ENCODE measurements at places on chromosomes 12 and 14. TPM values are rescaled to one million over a fixed set of nuclear protein-coding genes. Genes with fewer than 3 reads are reported as not detected.

- no peaks in the 10 kb centered on the region for H3K27me3 ChIP-seq
- H3K36me3 ChIP-seq, result peaks cover 20% of the 10 kb centered on the region
- peaks cover 12% of the 10 kb centered on the region for H3K4me1 ChIP-seq
- no peak for DNase-seq
Observed at GRCh38 chr12:50102131-50102531, 1.7 kb upstream of the GPD1 start.

Gene BCL2L14
- total RNA-seq, result 2.7 TPM

DNA sequence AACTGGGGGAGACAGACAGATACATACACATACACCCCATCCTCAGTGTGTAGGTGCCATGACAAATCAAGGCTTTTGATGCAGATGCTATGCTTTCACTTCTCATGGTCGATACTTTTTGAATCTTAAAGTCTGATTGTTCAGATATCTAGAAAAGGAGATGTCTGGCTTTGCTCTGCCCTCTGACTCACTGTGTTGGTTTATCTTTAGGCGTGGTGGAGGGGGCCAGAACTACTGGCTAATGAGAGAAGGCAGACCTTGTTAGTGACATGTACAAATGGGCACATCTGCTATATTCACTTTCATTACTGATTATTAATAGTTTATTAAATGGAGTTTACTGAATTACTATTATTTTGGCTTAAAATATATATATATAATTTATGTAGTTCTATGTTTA, 444.3 kb upstream of the RGS6 start:
- DNase-seq, result no peak
- no peak overlapping the region for H3K4me3 ChIP-seq
- no peaks in the 10 kb centered on the region for H3K36me3 ChIP-seq
- no peak overlapping the region for H3K27ac ChIP-seq
- H3K4me1 ChIP-seq, result peaks cover 9% of the 10 kb centered on the region

DNA sequence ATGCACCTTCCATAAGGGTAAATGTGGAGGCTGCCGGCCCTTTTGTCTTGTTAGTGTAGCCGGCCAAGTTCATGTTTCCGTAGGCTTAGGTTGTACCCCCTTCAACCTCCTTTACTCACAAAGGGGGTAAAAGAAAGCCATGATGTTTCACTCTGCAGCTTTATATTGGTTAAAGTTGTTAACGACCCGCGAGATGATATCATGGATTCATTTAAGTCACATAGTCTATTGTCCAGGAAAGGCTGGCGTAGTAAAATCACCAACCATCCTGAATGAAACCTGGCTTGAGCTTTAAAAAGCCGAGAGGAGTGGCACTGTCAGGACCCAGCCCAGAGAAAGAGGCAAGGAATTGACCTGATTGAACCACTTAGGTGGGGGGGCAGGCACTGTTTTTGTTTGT, 1.3 kb downstream of the UNG start:
- DNase-seq, result no peak
- no peaks in the 10 kb centered on the region for H3K27me3 ChIP-seq
- H3K27ac ChIP-seq, result peak overlapping the region; percentile 55
- peaks cover 4% of the 10 kb centered on the region for H3K4me1 ChIP-seq

- no peaks in the 10 kb centered on the region for H3K4me1 ChIP-seq
- no peaks in the 10 kb centered on the region for H3K27me3 ChIP-seq
- no peaks in the 10 kb centered on the region for H3K36me3 ChIP-seq
- H3K4me3 ChIP-seq, result no peak overlapping the region
Observed at GRCh38 chr14:35571598-35571997, 37.6 kb downstream of the INSM2 start.

DNA sequence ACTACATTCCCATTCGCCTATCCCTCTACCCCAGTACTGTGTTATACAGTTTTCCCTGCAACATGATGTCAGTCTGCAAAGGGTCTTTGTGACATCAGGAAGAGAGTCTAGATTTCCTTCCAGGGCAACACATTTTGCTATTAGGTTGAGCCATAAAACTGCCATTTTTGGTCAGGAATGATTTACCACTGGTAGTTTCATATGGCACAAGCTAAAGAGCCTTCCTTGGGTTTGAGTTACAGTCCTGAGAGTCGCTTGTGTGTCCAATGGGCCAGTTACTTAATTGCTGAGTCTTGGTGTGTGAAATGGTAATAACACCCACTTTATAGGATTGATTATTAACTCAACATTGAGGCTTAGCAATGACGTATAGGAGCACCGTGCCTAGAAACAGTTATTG, 22.6 kb upstream of the AMIGO2 start:
- H3K27ac ChIP-seq, result no peak overlapping the region
- no peak overlapping the region for H3K4me3 ChIP-seq
- no peaks in the 10 kb centered on the region for H3K4me1 ChIP-seq

DNA sequence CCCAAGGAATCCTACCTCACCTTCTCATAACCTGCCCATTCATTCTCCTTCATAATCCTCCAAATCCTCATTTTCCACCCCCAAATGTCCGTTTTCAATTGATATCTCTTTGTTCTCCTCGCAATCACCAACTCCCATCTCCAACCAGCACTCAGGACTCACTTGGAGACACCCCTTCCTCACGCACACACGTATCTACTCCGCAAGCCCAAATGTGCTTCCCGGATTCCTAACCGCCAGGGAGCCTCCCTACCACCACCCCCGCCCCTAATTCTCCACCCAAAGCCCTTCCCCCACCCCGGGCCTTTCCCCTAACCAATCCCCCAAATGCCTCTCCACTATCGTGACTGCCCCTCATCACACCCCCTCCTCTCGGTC, 304 bp downstream of the KCTD10 start:
- H3K4me3 ChIP-seq, result peak overlapping the region; percentile 96
- peak overlapping the region; percentile 98 for H3K27ac ChIP-seq
- no peaks in the 10 kb centered on the region for H3K27me3 ChIP-seq

GRCh38 chr12:102603021-102603420, 122.7 kb upstream of the IGF1 start:
- DNase-seq, result no peak
- no peaks in the 10 kb centered on the region for H3K27me3 ChIP-seq
- no peaks in the 10 kb centered on the region for H3K36me3 ChIP-seq
- no peak overlapping the region for H3K27ac ChIP-seq
- H3K4me1 ChIP-seq, result no peaks in the 10 kb centered on the region

DNA sequence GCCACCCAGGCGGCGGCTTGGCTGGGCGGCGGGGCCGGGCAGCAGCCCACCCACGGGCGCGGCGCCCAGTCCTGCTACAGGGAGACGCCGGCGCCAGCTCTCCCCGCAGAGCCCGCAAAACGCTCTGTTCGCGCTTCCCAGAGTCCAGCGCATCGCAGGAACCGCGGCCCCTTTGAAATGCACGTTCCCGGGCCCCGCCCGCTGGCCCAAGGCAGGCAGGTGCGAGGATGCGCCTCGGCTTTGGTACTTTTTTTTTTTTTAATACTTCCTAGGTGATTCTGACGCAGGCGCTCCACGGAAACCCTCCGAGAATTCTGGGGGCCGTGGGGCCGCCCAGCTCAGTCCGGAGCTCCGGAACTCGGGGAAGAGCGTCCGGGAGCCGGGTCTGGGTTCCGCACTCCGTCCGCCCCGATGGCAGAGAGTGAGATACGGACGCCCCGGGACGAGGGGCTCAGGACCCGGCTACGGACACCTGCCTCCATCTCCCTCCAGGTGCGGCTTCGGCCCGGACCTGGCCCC, 483 bp downstream of the POC1B start:
- peak; percentile 79 for DNase-seq
- H3K36me3 ChIP-seq, result no peaks in the 10 kb centered on the region
- H3K27ac ChIP-seq, result no peak overlapping the region
- H3K27me3 ChIP-seq, result no peaks in the 10 kb centered on the region
- H3K4me3 ChIP-seq, result peak overlapping the region; percentile 96

- H3K27me3 ChIP-seq, result no peaks in the 10 kb centered on the region
- no peak overlapping the region for H3K4me3 ChIP-seq
- peak; percentile 4 for DNase-seq
Observed at GRCh38 chr12:60173224-60174170, 577.7 kb downstream of the SLC16A7 start.

GRCh38 chr14:75430116-75430515, 2.3 kb downstream of the JDP2 start:
- H3K27ac ChIP-seq, result no peak overlapping the region
- peaks cover 6% of the 10 kb centered on the region for H3K36me3 ChIP-seq
- H3K27me3 ChIP-seq, result peaks cover 22% of the 10 kb centered on the region
- H3K4me1 ChIP-seq, result peaks cover 25% of the 10 kb centered on the region

Gene TRHDE
- 7.7 TPM for total RNA-seq

Gene RNU4-1
- not detected for total RNA-seq

GRCh38 chr14:45891417-45892080, 638.5 kb upstream of the MIS18BP1 start:
- no peaks in the 10 kb centered on the region for H3K36me3 ChIP-seq
- 0 out of 2 replicates have a peak overlapping the region, but pooled peaks have one; percentile 32 for H3K27ac ChIP-seq
- no peaks in the 10 kb centered on the region for H3K27me3 ChIP-seq

Gene TCL1B
- 5.5 TPM for total RNA-seq

GRCh38 chr12:93785249-93786010, 108.3 kb downstream of the CRADD start:
- H3K36me3 ChIP-seq, result no peaks in the 10 kb centered on the region
- no peak overlapping the region for H3K4me3 ChIP-seq
- peaks cover 8% of the 10 kb centered on the region for H3K4me1 ChIP-seq
- no peak overlapping the region for H3K27ac ChIP-seq
- no peaks in the 10 kb centered on the region for H3K27me3 ChIP-seq

Gene KLRC3
- total RNA-seq, result not detected

GRCh38 chr14:22227084-22227483, 361.9 kb downstream of the DAD1 start:
- no peak overlapping the region for H3K27ac ChIP-seq
- H3K4me3 ChIP-seq, result no peak overlapping the region
- peaks cover 10% of the 10 kb centered on the region for H3K4me1 ChIP-seq
- H3K36me3 ChIP-seq, result peaks cover 6% of the 10 kb centered on the region

GRCh38 chr12:120489018-120489417, 6.9 kb upstream of the DYNLL1 start:
- H3K27me3 ChIP-seq, result no peaks in the 10 kb centered on the region
- no peaks in the 10 kb centered on the region for H3K4me1 ChIP-seq
- H3K36me3 ChIP-seq, result no peaks in the 10 kb centered on the region
- no peak for DNase-seq
- no peak overlapping the region for H3K27ac ChIP-seq

DNA sequence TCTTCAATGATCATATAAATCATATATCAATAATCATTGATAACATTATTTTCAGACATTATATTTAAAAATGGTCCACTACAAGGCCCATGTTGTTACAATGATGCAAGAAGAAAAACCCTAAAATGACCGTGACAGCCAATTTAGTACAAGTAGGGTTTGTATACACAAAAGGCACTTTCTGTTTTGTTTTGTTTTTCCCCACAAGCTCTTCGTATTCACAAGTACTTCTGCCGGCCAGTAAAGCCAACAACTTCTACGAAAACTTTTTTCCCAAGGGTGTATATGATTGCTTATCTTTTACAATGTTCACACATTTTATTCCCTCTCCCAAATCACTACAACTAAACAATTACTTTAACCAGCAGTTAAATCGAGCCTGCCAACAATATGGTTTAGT, 9.6 kb downstream of the PTPRB start:
- peaks cover 4% of the 10 kb centered on the region for H3K4me1 ChIP-seq
- H3K4me3 ChIP-seq, result no peak overlapping the region
- DNase-seq, result no peak
- no peaks in the 10 kb centered on the region for H3K27me3 ChIP-seq

Gene POTEM
- not detected for total RNA-seq

Gene PTPRR
- total RNA-seq, result 1.6 TPM

GRCh38 chr12:31523306-31523705, 67.6 kb downstream of the DENND5B start:
- DNase-seq, result no peak
- peak overlapping the region; percentile 51 for H3K27ac ChIP-seq
- no peaks in the 10 kb centered on the region for H3K27me3 ChIP-seq
- peaks cover 59% of the 10 kb centered on the region for H3K4me1 ChIP-seq
- H3K4me3 ChIP-seq, result no peak overlapping the region

DNA sequence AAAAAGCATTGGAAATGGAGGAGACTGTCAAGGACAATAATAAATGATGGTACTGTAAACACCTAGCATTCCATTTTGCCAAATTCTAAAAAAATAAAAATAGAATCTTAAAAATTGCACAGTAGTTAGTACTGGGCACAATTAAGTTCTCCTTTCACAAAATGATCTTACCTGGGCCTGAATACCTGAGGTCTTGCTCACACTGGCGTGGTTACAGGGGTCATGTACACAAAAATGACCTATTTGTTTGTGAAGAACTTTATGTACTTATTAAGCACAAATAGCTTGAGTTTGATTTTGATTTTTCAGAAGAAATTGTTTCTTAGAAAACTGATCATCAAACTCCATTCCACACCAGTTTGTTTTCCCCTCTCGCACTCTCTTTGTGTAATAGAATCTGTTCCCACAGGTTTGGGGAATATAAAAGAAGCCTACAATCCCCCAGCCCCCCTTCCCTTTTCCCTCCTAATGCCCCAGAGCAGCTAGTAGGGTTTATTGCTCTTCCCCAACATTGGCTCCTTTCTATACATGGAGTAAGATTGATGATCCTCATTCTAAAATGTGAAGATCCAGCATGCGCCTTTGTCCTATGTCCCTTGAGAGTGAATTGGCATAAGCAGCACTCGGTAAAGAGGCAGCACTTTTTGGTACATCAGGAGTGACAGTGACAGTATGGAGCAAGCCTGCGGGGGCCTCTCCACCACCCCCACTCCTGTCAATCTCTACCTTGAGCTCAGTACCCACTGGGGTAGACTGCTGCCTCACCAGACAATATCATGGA, 204.3 kb downstream of the ASCL1 start:
- H3K4me3 ChIP-seq, result no peak overlapping the region
- H3K4me1 ChIP-seq, result no peaks in the 10 kb centered on the region
- DNase-seq, result no peak
- no peak overlapping the region for H3K27ac ChIP-seq
- H3K27me3 ChIP-seq, result no peaks in the 10 kb centered on the region
- no peaks in the 10 kb centered on the region for H3K36me3 ChIP-seq
